Osteocyte (in vitro differentiated cells): ENCODE measurements at places on chromosomes 16 and 17. TPM values are rescaled to one million over a fixed set of nuclear protein-coding genes. Genes with fewer than 3 reads are reported as not detected.

Gene ABCC6
- 1.4 and 2.1 TPM in 2 replicates for total RNA-seq

Gene LLGL2
- total RNA-seq: 2.4 and 3.3 TPM in 2 replicates

Gene MYH8
- not detected in 2 replicates for total RNA-seq

Gene ADAD2
- not detected in 2 replicates for total RNA-seq

Gene NDUFAB1
- total RNA-seq: 49.7 and 59.4 TPM in 2 replicates

Gene RCVRN
- 0.34 TPM in 1 of 2 replicates, not detected in the other for total RNA-seq

Gene EFNB3
- total RNA-seq: 12.3 and 12.7 TPM in 2 replicates

Gene SMPD3
- not detected in 2 replicates for total RNA-seq

Gene QRICH2
- 6.3 and 7.3 TPM in 2 replicates for total RNA-seq

Gene GFAP
- not detected in 2 replicates for total RNA-seq

Gene FGF11
- 1.3 and 1.5 TPM in 2 replicates for total RNA-seq

Gene ITGAX
- not detected in 2 replicates for total RNA-seq

Gene MPRIP
- total RNA-seq: 206 and 209 TPM in 2 replicates

Gene KRT32
- total RNA-seq: not detected in 2 replicates

Gene MARVELD3
- total RNA-seq: 0.24 TPM in 1 of 2 replicates, not detected in the other

Gene RNF135
- total RNA-seq: 16.1 and 16.9 TPM in 2 replicates

Gene TMEM92
- total RNA-seq: 4.3 and 6.6 TPM in 2 replicates

Gene C16orf54
- total RNA-seq: not detected in 2 replicates

Gene TTLL6
- total RNA-seq: not detected in 2 replicates

Gene GDPD3
- total RNA-seq: 3.2 and 3.6 TPM in 2 replicates

Gene JMJD8
- total RNA-seq: 57.6 and 62.1 TPM in 2 replicates

Gene CDH3
- 2.5 and 3.6 TPM in 2 replicates for total RNA-seq

Gene HYDIN
- not detected in 2 replicates for total RNA-seq

Gene TSNAXIP1
- 3.6 and 4.1 TPM in 2 replicates for total RNA-seq

Gene WNT9B
- total RNA-seq: not detected in 2 replicates

Gene CIBAR2
- total RNA-seq: not detected in 2 replicates
